ENCODE measurements at places on chromosomes 1 and 21. TPM values are rescaled to one million over a fixed set of nuclear protein-coding genes. Genes with fewer than 3 reads are reported as not detected.

DNA sequence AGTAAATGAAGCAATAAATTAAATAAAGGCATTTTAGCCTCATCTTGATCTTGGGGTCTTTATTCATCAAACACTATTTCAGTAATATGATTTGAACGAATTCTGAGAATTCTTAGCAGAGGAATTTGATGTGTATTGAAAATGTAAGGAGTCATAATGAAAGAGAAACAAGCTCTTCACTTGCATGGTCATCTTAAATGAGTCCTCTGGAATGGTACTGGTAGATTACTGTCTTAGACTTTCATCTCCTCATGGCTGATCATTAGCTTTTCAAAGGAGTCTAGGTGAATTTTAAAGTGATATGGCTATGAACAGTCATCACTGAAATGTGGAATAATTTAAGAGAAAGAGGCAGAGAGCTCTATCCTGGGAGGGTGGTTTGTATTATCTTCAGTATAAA lies 30.0 kb downstream of the PRRC2C start:
- DNase-seq, result no peak

DNA sequence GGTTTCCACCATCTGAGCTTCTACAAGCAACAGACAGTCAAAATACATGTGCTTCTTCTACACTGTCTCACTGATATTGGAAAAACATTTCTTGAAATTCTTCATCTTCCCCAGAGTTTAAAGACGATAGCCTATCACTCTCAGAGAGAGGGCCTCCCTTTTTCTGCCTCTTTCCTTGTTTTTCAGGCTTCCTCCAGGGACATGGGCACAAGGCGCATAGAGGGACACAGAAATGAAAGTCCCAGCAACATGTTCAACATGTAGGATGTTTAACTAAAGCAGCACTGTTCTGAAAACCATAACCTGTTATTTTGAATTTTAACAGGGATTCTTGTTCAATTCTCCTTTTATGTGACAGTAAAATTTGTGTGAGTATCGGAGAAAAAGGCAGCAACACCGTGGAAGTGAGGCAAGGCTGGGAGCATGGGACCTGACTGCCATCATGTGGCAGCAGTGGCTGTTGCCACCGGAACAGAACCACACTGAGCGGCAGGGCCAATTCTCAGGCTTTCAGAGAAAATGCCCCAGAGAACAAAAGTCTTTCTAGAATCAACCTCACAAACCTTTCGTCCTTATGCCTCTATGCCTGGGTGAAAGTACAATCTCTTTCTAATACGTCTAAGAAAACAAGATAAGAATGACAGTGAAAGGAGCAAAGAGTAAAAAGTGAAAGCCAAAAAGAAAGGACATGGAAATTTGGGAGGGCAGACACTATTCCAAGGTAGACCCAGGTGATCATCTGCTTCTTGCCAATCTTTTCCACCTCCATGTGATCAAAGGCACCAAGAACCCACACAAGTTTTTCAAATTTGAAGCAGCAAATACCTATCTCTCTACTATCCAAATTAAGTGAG lies 54.5 kb downstream of the PCNX2 start:
- DNase-seq, result no peak

- no peak for DNase-seq
Measured at GRCh38 chr1:180585994-180586359, 27.2 kb downstream of the OVAAL start.

GRCh38 chr1:40868051-40868723 lies 6.0 kb upstream of the CITED4 start:
- DNase-seq, result peak; percentile 87

GRCh38 chr1:12460911-12461621 lies 156.9 kb downstream of the DHRS3 start:
- no peak for DNase-seq

DNA sequence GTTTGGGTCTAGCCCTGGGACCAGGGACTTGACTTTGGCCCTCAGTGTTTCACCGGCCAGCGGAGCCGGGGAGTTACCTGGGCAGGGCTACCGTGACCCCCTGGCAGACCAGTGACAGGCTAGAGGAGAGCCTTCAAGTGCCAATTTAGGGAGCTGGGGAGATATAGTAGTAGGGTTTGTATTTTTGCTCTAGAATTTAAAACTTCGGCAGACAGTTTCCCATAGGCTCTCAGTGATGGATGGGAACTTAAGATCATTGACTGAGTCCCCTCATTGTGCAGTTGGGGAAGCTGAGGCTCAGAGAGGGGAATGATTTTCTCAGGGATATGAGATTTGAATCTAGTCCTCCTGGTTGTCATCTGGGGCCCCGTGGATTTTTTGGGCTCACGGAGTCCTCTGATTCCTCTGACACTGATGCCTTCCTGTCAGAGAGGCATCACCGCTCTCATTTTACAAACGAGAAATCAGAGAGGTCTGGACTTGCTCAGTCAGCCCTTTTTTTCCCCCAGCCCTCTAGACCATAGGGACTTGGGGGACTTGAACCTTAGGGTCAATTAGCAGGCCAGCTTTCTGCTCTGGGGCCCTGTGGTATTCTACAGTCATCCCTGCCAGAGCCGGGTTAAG lies 58.3 kb upstream of the ACOT11 start:
- no peak for DNase-seq

GRCh38 chr1:154729031-154729442 lies 121.1 kb upstream of the ADAR start:
- no peak for DNase-seq

DNA sequence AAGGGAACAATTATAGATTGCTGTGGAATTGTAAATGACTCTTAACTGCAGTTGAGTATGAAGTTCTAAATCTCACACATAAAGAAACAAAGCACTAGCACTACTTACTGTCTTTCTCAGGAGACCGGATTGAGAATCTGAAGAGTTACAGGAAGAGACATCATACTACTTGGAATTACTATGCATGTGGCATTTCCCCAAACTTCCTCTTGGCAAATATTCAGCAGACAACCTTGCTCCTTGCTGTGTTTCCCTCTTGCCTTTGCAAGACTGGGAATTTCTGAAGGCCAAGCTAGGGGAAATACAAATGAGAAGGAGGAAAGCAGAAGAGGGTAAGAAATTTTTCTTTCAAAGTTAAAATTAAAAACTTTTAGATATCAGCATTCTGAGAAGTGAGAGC lies 173.6 kb upstream of the KCTD3 start:
- DNase-seq, result no peak

DNA sequence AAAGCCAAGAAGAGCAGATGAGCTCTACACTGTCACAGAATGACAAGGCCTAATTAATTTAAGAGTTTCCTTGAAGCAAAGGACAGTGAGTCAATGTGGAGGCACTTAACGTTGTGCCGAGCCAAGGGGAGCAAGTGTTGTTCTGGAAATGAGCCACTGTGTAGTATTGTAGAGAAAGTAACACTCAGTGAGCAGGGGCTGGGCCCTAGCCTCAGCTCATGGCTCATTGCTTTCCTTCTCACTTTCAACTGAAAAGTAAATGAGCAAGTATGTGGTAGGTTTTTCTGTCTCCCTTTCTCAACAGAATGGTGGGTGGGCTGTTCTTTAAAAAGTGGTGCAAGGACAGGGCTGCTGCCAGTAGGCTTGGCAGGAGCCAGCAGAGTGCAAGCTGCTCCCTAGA lies 11.8 kb upstream of the KIAA0040 start:
- no peak for DNase-seq

GRCh38 chr1:46487818-46488218 lies 1.8 kb upstream of the DMBX1 start:
- no peak for DNase-seq

DNA sequence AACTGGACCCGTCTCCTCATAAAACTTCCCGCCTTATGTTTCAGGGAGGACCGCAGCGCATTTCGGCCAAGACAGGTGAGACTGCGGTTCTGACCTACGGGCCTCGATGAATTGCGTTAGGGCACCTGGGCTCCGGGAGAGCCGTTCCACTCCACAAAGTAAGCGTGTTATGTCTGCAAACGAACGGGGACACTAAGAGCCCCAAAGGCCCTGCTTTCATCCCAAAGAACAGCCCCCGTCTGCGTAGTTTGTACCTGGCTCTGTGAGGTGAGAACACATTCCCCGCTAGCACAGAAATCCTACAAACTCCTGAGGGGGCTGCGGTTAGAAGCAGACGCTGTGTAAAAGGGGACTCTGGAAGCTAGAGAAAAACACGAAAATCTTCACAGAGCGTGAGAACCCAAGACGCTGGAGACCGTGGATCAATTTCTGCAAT lies 41.6 kb upstream of the PPIAL4F start:
- DNase-seq, result no peak

- no peak for DNase-seq
Measured at GRCh38 chr1:169348383-169349036, 19.1 kb downstream of the NME7 start.

GRCh38 chr1:241157435-241157834 lies 199.6 kb downstream of the RGS7 start:
- DNase-seq, result no peak

DNA sequence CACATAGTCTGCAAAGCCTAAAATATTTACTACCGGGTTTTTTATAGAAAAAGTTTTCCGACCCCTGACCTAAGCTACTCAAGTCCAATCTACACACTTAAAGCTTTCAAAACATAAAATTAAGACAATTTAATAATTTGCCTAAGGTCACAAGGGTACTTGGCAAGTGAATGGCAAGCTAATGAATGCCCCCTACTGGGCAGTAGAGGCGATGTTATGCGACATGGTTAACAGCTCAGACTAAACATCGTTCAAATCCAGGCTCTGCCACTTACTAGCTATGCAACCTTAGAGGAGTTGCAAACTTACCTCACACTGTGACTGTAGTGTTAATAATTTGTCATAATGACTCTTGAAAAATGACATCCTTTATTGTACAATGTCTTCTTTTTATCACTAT lies 317.2 kb upstream of the NFIA start:
- no peak for DNase-seq

GRCh38 chr1:226663327-226663704 lies 75.8 kb downstream of the ITPKB start:
- no peak for DNase-seq

GRCh38 chr1:201898992-201899391 lies 10.3 kb downstream of the SHISA4 start:
- DNase-seq, result no peak

- DNase-seq, result no peak
Measured at GRCh38 chr1:201016211-201016651, 7.3 kb downstream of the KIF21B start.

DNA sequence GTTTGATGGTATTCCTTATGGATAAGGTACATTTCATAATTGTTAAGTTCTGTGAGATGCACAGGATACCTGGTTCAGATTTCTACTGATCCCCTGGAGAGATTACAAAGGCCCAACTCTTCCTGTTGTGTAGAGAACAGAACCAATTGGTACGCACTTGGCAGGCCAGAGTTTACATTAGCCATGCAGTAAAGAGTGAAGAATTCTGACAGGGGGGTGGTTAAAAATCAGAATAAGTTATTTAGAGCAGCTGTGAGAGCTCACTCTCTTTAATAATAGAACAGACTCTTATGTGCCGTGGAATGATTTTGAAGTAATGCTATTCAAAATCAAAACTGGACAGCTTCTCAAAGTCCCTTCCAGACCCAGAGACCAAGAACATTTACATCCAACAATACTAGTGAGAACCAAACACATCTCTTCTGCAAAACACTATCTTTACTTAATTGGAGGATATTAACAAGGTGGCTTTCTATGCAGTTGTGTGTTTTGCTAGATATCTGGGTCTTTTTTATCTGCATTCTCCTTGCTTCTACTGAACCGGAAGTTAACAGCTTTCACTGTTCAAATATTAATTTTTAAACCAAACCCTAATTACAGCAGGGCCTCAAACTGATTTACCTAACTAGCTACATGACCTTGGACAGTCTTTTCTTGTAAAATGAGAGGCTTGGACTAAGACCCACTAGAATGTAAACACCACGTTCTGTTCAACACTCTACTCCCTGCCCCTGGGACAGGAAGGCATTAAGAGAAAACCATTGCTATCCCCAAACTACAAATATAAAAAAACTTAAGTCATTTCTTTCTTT lies 4.0 kb downstream of the USP24 start:
- DNase-seq, result no peak

DNA sequence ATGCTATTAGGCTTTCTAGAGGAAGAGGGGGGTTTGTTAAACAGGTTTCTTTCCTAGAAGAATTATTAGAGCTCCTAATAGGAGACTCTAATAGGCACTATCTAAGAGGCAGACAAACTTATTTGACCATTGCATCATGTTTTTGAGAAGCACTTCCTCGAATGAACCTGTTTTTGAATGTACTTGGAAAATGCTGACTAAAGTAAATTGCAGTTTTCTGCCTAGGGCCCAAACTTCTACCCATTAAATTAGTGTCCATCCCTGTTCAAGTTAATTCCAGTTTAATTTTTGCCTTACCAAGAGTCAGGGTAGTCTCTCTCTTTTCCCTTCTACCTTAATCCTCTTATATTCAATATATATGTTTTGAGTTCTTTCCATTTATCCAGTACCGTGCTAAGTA lies 1029.6 kb downstream of the TTLL7 start:
- DNase-seq, result no peak

- no peak for DNase-seq
Measured at GRCh38 chr21:42463861-42464515, 32.0 kb downstream of the RSPH1 start.

GRCh38 chr1:41294216-41294615 lies 52.1 kb upstream of the SCMH1 start:
- no peak for DNase-seq

DNA sequence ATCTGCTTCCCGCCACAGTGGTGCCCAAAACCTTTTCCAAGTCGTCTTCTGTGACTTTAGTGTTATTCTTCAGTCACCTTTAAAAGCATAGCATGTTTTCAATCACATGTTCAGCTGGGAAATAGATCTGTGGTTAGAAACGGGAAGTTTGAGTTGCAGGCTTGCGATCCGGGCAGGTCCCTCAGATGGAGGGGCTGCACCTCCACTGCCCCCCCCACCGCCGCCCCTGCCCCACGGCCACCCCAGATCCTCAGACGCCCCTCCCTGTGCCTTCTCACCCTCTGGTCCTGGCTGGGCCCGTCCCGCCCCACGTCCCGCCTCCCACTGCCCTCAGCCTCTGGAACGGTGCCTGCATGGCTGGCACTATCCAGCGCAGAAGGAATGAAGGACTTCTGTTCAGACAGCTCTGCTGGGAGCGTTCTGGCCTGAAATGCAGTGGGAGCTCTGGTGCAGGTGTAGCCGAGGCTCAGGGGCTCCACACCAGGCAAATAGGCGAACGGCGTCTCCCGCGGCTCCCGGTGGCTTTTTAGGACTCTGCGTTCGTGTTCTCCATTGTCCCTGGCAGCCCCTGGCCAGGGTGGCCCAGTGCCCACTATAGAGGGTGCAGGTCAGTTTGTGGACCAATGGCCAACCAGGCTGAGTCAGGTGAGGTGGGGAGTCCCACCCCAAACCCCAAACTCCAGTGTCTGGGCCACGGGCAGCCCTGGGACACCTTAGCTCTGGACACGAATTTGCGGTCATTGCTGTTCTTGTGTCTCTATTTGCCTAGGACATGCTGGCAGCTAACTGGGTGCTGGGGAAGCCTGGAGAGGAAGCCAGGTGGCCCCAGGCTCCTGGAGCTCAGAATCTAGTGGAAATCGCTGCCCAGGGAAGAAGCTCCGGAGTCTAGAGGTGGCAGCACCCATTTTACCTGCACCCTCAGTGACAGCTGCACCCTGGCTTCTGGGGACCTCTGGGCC lies 67.1 kb downstream of the FAAP20 start:
- DNase-seq, result no peak

The FABP3 gene
- total RNA-seq, result 10.2 TPM

The CD84 gene
- not detected for total RNA-seq

The KCNN3 gene
- total RNA-seq, result not detected

The KRTAP19-1 gene
- total RNA-seq, result not detected

The CCT3 gene
- total RNA-seq, result 358 TPM

The KANK4 gene
- total RNA-seq, result under 0.01 TPM

The CCDC30 gene
- total RNA-seq, result 0.06 TPM

The TESK2 gene
- 2.9 TPM for total RNA-seq

The ASCL5 gene
- not detected for total RNA-seq

The DIO1 gene
- not detected for total RNA-seq

The ADORA3 gene
- total RNA-seq, result not detected

All from epithelial cell of proximal tubule (primary cell).